ENCODE measurements at places on chromosomes 7 and 10. TPM values are rescaled to one million over a fixed set of nuclear protein-coding genes. Genes with fewer than 3 reads are reported as not detected.

DNA sequence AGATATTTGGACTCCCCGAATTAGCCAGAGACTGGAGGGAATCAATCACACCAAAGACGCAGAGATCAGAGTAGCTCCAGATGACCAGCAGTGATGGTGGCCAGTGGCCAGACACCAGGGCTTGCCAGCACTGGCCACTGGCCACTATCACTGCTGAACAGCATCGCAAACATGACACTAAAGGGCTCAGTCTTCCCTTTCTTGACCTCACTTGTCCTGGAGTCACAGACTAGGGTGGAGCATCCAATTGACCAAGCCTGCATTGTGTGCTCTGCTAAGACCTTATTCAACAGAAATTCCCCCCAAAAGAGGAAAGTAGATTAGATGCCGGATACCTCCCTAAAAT lies 234.7 kb downstream of the CREB5 start:
- no peak for DNase-seq

DNA sequence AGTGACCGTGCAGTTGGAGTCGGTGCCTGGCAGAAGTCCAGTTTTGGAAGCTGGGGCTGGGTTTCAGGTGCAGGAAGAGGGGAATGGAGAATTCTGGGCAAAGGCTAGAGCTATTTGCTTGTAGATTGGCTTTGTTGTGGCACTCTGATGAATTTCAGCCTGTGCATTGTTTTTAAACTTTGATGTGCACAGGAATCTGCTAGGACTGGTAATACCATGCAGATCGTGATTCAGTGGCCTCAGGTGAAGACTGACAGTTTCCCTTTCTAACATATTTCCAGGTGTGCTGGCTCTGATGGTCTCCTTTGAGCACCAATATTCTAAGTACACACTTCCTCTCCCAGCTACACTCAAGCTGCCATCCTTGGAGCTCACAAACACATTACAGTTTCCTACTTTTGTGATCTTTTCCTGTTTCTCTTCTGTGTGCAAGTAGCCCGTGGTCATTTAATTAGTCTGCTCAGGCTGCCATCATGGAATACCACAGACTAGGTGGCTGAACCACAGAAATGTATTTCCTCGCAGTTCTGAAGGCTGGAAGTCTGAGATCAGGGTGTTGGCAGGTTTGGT lies 55.6 kb downstream of the NOC3L start:
- DNase-seq: no peak

DNA sequence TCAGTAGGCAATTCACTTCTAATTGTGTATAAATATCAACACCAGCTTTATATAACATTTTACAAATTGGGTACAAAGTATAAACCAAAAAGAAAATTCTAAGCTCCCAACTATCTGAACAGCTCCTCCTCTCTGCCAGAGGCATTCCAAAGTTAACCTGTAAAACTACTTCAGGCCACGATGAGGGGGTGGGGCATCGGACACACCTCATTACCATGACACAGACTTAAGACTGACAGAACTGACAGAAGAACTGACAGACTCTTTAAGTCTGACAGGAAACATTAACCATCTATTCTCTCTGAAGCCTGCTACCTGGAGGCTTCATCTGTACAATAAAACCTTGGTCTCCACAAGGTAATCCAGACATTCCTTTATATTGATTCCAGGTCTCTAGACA lies 12.3 kb downstream of the ESYT2 start:
- no peak for DNase-seq

- no peak for DNase-seq
These were observed 129.2 kb upstream of the NRBF2 start for GRCh38 chr10:63003816-63004453.

DNA sequence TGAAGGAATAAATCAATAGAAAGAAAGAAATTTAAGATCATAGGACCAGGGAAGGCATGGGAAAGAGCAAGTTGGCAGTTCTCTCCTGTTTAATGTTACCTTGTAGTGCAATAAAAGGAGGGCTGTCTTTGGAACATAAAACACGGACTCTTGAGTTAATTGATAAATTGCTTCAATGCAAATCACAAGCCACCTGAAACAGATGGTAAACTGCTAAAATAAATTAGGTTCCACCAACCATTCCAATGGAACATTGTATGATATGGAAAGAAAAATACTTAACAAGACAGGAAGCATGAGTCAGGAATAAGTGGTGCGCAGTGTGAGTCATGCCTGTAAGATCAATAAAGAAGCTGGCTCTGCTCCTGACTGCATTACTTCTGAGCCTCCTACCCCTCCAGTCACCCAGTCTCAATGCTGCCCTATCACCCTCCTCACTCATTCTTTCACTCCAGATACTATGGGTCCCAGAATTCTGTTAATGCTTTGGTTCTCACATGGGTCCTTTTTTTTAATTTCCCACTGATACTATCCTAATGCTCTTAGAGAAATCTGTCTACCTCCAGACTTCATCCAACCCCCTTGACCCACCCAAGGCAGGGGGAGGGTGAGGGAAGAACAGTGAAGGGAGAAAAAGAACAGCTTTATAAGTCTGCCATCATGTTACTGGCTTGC lies 78.9 kb downstream of the LRRC17 start:
- DNase-seq: peak; percentile 93

Gene EVX1
- total RNA-seq: not detected

- no peak for DNase-seq
These were observed 23.3 kb downstream of the CARD11 start for GRCh38 chr7:3020416-3020815.

Gene INMT
- total RNA-seq: 0.66 TPM

GRCh38 chr7:27174874-27175625 lies 930 bp upstream of the HOXA10 start:
- DNase-seq: no peak

DNA sequence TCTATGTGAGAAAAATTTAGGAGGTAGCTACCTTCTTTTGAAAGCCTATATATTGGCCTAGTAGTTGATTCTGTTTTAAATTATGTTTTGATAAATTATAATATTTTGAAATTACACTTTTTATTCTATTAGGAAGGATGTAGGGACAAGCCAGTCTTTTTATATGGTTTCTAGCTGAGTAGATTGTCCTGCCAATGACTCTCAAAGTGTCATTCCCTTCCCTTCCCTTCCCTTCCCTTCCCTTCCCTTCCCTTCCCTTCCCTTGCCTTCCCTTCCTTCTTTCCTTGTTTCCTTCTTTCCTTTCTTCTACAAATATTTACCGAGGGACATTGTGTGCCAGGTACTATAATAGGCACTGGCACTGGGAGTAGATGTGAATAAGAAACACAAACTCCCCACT lies 99.7 kb upstream of the HDAC9 start:
- DNase-seq: no peak

- no peak for DNase-seq
These were observed 128.7 kb downstream of the DYNC1I1 start for GRCh38 chr7:95901006-95901405.

DNA sequence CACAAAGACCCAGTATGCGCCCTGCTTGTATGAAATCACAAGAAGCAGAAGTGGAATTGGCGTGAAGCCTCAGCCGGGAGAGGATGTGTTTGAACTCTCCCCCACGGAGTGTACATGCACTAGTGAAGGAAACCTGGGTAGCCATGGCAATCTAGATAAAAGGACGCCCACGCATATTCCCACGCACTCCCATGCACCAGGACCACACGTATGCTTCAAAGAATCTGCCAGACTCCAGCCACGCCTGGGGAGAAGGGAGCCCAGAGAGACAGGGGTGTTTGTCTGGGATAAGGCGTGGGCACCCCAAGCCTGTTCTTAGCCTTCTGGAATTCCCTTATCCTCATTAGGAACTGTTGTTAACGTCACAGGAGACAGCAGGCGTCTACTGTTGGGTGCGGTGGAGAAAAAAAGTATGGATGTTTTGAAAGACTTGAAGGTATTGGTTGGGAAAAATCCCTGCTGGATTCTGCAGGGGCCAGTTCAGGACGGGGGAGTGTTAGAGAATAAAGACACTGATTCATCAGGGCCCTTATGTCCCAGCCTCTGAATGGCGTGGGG lies 28.9 kb upstream of the ECHDC3 start:
- no peak for DNase-seq

GRCh38 chr7:99473315-99473596 lies 566 bp downstream of the ZNF789 start:
- peak; percentile 59 for DNase-seq

Gene CPA4
- 22.7 TPM for total RNA-seq

Gene GHRHR
- total RNA-seq: not detected

DNA sequence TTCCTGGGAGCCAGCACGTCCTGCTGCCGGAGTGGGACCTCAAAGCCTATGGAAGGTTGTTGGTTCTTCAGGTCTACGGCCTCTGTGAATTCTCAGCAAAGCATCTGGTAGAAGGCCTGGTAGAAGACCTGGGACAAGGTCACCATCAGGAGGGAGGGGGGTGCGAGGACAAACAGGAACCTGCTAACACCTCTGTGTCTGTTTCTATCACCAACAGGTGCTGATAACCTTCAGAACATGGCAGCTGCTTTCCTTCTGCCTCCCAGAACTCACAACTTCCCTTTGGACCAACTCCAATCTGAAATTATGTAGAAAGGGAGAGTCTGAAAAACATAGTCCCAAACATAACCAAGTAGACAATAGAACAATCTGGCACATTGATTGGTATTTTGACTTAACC lies 8.3 kb upstream of the MET start:
- no peak for DNase-seq

- DNase-seq: no peak
These were observed 80.6 kb downstream of the ORC5 start for GRCh38 chr7:104127204-104127603.

Gene EPHA1
- not detected for total RNA-seq

Gene NUTM2A
- total RNA-seq: 0.37 TPM

- no peak for DNase-seq
These were observed 40.6 kb upstream of the VKORC1L1 start for GRCh38 chr7:65832281-65832680.

Gene CALCR
- total RNA-seq: not detected

Gene DMBT1
- not detected for total RNA-seq

DNA sequence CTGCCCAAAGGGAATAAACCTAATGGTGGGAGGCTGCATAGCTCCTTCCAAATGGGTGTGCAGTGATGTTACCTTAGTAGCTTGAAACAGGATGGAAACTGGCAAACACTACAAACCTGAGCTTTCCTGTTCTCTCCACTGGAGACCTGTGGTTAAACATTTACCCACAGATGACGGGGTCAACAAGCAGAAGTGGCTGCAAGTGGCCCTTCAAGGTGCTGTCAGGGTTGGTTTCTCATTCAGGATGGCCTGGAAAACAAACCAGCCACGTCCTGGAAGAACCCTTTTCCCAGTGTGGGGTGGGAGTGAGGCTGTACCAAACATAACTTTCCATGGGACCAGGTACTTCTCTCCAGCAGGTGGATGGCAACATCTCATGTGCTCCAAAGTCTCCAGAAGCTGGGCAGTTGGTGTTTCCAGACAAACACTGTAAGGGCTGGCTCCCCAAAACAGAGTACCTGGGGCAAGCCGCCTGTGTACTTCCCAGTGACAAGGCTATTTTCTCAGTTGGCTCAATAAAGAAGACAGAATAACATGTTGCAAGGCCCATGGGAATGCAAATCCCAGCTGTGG lies 67.5 kb downstream of the DNAJB9 start:
- DNase-seq: no peak

DNA sequence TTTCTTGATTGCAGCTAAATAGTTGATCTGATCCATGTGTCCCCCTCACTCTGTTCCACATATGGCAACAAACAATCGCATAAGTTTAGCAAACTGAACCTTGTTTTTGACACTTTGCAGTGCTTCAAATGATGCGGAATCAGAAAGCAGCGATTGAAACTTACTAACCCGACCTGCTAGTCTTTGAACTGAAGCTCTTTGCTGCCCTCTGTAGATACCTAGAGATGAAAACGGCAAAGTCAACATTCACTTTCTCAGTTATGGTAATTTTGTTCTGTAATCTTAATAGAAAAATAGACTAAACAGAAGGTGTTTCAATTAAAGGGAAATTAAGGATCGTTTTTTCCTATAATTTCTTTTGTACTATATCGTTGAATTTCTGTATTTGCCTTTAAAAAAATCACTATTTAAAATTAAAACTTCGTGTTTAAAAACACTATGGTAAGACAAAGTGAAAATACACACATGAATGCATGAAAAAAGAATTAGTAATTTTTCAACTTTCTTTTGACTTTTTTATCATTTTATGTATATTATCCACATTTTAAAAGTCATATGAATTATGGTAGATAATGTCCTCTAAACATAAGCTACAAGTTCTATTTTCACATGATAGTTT lies 276.5 kb downstream of the MAGI2 start:
- DNase-seq: peak; percentile 55

Gene ARMS2
- total RNA-seq: not detected

- DNase-seq: no peak
These were observed 89.9 kb downstream of the CRTAC1 start for GRCh38 chr10:97940534-97940933.

Gene MRPS16
- total RNA-seq: 71.6 TPM

- DNase-seq: no peak
These were observed 70.6 kb upstream of the MET start for GRCh38 chr7:116601426-116601825.

- no peak for DNase-seq
These were observed 10.8 kb upstream of the CPA5 start for GRCh38 chr7:130333832-130334231.

Gene EIF5AL1
- total RNA-seq: 0.81 TPM

DNA sequence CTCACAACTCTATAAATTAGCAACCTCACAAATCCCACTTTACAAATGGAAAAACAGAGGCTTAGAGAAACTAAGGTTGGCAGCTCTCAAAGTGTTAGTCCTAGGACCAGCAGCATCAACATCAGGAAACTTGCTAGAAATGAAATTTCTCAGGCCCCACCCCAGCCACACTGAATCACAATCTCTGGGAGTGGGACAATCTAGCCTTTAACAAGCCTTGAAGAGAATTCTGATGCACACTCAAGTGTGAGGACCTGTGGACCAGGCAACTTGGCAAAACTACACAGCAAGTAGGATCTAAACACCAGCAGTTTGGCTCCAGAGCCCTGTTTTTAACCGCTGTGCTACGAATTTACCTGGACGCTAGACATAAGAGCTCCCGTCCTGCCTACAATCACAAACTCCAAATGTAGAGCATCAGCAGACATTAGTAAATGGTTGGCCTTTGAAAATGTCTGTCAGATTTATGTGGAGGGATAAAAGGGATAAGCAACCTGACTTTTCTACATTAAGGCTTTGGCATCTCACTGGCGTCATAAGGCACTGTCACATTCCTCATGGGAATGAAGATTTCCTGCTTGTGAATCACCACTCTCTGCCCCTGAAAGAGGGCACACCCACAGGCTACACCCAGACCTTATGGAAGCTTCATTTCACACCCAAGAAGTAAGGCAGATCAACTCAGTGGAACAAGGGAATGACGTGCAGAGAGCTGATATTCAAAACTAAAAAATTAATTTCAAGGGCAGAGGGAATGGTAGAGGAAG lies 34.5 kb downstream of the PPP1R3C start:
- peak; percentile 42 for DNase-seq

Gene GALNT17
- 0.76 TPM for total RNA-seq

Gene ARHGEF5
- 2.3 TPM for total RNA-seq

- no peak for DNase-seq
These were observed 146.3 kb upstream of the NPS start for GRCh38 chr10:127402596-127403409.

- DNase-seq: no peak
These were observed 2.4 kb downstream of the CACUL1 start for GRCh38 chr10:118752409-118752808.

Gene VIPR2
- total RNA-seq: 0.68 TPM

Gene IDI2
- total RNA-seq: not detected
